Central memory CD8-positive, alpha-beta T cell (primary cell): ENCODE measurements at places on chromosomes 12 and 14.
A peak's percentile ranks its signal among the peaks of the same experiment; 100 is the strongest.

- no peak overlapping the region for H3K27ac ChIP-seq
- peaks cover 26% of the 10 kb centered on the region for H3K4me1 ChIP-seq
- H3K27me3 ChIP-seq = peaks cover 73% of the 10 kb centered on the region
- no peak for DNase-seq
- H3K4me3 ChIP-seq = no peak overlapping the region
- H3K36me3 ChIP-seq = peaks cover 3% of the 10 kb centered on the region
Observed at GRCh38 chr12:128973883-128974681, 120.8 kb downstream of the GLT1D1 start.

- H3K36me3 ChIP-seq = no peaks in the 10 kb centered on the region
- H3K27ac ChIP-seq = no peak overlapping the region
Observed at GRCh38 chr14:74978416-74978947, 23.1 kb upstream of the PGF start.

DNA sequence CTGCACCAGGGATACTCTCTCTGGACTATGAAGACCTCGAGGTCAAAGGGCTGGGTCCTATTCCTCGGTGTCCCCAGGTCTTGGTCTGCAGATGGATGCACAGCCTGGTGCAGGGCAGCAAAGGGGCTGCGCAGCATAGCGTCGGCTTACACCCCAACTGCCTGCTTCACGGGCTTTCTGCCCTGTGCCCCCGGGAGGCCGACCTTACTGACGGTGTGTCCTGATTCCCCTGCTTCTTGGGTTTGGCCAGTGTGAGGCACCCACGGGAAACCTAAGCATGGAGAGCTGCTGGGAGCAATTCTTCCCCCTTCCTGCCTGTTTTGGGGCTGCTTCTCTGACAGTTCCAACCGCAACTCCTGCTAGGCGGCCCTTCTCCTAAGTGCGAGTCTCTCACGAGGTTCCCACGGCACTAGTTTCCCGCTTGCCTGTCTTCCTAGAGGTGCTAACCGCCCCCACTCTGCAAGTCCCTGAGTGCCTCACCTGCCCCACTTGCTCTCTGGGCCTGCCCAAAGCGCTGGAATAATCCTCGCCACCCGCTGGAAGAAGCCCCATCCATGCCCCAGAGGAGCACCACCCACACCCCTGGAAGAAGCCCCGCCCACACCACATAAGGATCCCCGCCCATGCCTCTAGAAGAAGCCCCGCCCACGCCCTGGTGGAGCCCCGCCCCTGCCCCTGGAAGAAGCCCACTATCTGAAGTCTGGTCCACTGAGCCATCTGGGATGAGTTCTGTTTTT lies 54.0 kb downstream of the PRIMA1 start:
- no peaks in the 10 kb centered on the region for H3K36me3 ChIP-seq
- no peak overlapping the region for H3K4me3 ChIP-seq

DNA sequence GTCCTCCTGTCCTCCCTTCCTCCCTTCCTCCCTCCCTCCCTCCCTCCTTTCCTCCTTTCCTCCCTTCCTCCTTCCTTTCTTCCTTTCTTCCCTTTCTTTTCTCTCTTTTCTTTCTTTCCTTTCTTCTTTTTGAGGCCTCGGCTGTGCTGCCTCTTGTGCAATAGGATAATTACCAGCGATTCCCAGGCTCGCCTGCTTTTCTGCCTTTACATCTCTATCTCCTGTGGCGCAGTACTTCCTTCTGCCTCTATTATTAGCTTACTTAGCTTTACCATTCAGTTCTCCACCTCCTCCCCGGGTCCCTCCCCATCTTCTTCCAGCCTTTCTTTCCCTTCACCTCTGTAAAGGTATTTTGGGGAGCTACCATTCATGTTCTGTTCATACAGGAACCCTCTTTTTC lies 19.9 kb downstream of the ETV6 start:
- peaks cover 2% of the 10 kb centered on the region for H3K36me3 ChIP-seq
- peaks cover 61% of the 10 kb centered on the region for H3K4me1 ChIP-seq
- H3K4me3 ChIP-seq = no peak overlapping the region

- DNase-seq = no peak
- H3K27me3 ChIP-seq = no peaks in the 10 kb centered on the region
- no peak overlapping the region for H3K4me3 ChIP-seq
- no peaks in the 10 kb centered on the region for H3K4me1 ChIP-seq
Observed at GRCh38 chr14:83470959-83471695, 1937.5 kb upstream of the SEL1L start.

GRCh38 chr12:130711756-130712155 lies 4.3 kb downstream of the RIMBP2 start:
- H3K4me3 ChIP-seq = no peak overlapping the region
- no peaks in the 10 kb centered on the region for H3K36me3 ChIP-seq
- H3K27me3 ChIP-seq = peaks cover 67% of the 10 kb centered on the region

DNA sequence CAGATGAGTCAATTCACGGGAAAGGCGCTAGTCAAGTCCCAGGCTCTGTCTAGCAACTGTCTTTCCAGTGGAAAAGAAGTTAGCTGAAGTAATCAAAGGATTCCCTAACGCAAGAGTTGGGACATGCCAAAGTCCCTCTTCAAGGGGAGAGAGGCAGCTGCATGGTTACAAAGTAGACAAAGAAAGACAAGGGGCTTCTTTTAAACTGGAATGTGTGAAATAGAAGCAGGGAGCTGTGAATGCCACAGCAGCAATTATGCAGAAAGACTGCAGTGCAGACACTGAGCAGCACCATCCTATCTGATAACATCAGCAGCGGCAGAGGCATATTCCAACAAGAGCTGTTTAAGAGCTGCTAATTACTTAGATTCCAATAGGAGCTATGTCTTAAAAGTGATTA lies 12.5 kb upstream of the CIPC start:
- no peaks in the 10 kb centered on the region for H3K36me3 ChIP-seq
- no peak overlapping the region for H3K4me3 ChIP-seq
- no peak for DNase-seq
- H3K4me1 ChIP-seq = peaks cover 5% of the 10 kb centered on the region

GRCh38 chr12:110858848-110859247 lies 12.1 kb downstream of the CCDC63 start:
- no peak for DNase-seq
- no peak overlapping the region for H3K27ac ChIP-seq
- H3K36me3 ChIP-seq = peaks cover 2% of the 10 kb centered on the region
- peaks cover 1% of the 10 kb centered on the region for H3K27me3 ChIP-seq
- no peak overlapping the region for H3K4me3 ChIP-seq

DNA sequence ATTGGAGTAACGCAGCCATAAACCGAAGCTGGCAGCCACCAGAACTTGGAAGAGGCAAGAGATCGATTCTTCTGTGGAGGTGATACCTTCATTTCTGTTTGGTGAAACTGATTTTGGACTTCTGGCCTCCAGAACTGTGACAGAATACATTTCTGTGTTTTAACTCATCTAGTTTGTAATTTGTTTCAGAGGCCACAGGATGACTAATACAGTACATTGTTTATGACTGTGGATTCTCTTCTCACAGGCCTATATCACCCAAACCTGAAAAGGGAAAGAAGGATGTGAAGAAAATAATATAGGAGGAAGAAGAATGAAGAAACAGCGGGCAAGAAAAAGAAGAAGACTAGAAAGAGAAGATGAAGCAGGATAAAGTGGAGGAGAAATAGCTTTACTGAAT lies 263.8 kb upstream of the DIO2 start:
- no peaks in the 10 kb centered on the region for H3K4me1 ChIP-seq
- DNase-seq = no peak
- H3K36me3 ChIP-seq = peaks cover 1% of the 10 kb centered on the region
- no peak overlapping the region for H3K27ac ChIP-seq
- no peak overlapping the region for H3K4me3 ChIP-seq

GRCh38 chr12:89345376-89345775 lies 6.9 kb downstream of the DUSP6 start:
- H3K4me3 ChIP-seq = peak overlapping the region; percentile 77
- H3K36me3 ChIP-seq = peaks cover 1% of the 10 kb centered on the region
- H3K4me1 ChIP-seq = peaks cover 60% of the 10 kb centered on the region
- H3K27ac ChIP-seq = no peak overlapping the region
- no peaks in the 10 kb centered on the region for H3K27me3 ChIP-seq

- H3K27me3 ChIP-seq = no peaks in the 10 kb centered on the region
- H3K36me3 ChIP-seq = no peaks in the 10 kb centered on the region
- no peaks in the 10 kb centered on the region for H3K4me1 ChIP-seq
- no peak for DNase-seq
- H3K27ac ChIP-seq = no peak overlapping the region
- H3K4me3 ChIP-seq = no peak overlapping the region
Observed at GRCh38 chr12:84874125-84874824, 38.3 kb downstream of the SLC6A15 start.

- no peaks in the 10 kb centered on the region for H3K27me3 ChIP-seq
- H3K36me3 ChIP-seq = peaks cover 1% of the 10 kb centered on the region
- H3K27ac ChIP-seq = peak overlapping the region; percentile 22
- peaks cover 42% of the 10 kb centered on the region for H3K4me1 ChIP-seq
Observed at GRCh38 chr12:54933376-54933775, 51.2 kb downstream of the TESPA1 start.

DNA sequence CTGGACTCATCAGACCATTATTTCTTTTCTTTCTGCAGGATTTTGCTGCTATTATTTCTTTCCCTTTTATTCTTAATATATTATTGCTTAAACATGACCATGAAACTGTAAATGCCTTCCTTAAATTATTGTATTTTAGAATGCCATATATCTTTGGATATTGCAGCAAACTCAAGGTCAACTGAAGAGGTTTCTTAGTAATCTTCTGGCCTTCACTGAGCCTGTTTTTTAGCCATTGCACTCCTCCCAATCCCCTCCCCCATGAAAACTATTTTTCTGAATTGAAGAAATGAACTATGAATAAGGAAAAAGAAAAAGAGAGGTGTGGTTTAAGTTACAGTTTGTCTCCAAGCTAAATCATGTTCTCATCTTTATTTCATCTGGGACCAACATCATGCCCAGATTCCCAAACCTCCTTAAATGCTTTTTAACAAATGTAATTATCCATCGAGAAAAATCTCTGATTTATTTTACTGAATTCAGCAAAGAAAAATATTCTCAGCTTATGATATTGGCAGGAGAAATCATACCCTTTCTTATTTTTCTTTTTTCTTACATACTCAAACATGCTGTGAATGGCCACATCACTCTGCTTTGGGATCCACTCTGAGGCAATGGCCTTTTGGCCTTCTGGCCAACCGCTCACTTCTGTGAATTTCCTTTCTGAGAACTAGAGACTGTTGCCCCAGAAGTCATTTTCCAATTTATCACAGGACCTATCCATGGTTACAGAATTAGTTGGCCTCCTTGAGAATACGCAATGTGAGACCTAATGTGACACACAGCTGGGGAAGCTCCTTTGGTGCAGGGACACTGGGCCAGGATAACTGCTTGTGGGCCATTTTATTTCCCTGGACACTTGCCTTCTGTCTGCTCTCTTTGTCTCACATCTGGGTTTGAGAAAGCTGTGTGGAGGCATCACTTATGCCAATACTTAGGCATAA lies 50.9 kb downstream of the IGF1 start:
- H3K27me3 ChIP-seq = peaks cover 9% of the 10 kb centered on the region
- H3K4me1 ChIP-seq = no peaks in the 10 kb centered on the region
- no peak overlapping the region for H3K27ac ChIP-seq
- no peak overlapping the region for H3K4me3 ChIP-seq

DNA sequence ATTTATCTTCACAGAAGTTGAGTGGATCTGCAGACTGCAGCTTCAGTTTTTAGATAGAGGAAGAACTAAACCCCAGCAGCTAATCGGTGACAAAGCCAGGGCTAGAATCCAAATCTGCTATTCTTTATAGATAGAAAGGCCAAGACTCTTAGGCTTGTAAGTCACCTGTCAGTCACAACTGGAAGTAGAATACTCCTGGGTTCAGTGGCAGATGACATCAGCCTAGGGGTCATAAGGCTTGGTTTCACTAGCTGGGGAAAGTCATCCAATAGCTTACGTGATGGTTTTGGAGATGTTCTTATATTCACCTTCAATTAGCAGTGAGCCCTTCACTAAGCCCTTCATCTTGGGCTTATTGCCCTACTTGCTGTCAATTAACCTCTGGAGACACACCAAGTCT lies 93.4 kb downstream of the APAF1 start:
- H3K36me3 ChIP-seq = peaks cover 7% of the 10 kb centered on the region
- no peak overlapping the region for H3K27ac ChIP-seq

GRCh38 chr12:94126067-94126466 lies 22.3 kb upstream of the PLXNC1 start:
- H3K4me1 ChIP-seq = peaks cover 30% of the 10 kb centered on the region
- H3K36me3 ChIP-seq = no peaks in the 10 kb centered on the region
- DNase-seq = no peak
- H3K27ac ChIP-seq = no peak overlapping the region

- peaks cover 92% of the 10 kb centered on the region for H3K27me3 ChIP-seq
- H3K4me3 ChIP-seq = no peak overlapping the region
- no peak overlapping the region for H3K27ac ChIP-seq
- H3K4me1 ChIP-seq = peaks cover 25% of the 10 kb centered on the region
Observed at GRCh38 chr12:94875525-94875924, 128.0 kb downstream of the NDUFA12 start.

GRCh38 chr14:27553790-27554189 lies 956.0 kb upstream of the NOVA1 start:
- H3K4me1 ChIP-seq = no peaks in the 10 kb centered on the region
- no peak overlapping the region for H3K4me3 ChIP-seq
- no peaks in the 10 kb centered on the region for H3K36me3 ChIP-seq
- DNase-seq = no peak
- H3K27ac ChIP-seq = no peak overlapping the region
- no peaks in the 10 kb centered on the region for H3K27me3 ChIP-seq

DNA sequence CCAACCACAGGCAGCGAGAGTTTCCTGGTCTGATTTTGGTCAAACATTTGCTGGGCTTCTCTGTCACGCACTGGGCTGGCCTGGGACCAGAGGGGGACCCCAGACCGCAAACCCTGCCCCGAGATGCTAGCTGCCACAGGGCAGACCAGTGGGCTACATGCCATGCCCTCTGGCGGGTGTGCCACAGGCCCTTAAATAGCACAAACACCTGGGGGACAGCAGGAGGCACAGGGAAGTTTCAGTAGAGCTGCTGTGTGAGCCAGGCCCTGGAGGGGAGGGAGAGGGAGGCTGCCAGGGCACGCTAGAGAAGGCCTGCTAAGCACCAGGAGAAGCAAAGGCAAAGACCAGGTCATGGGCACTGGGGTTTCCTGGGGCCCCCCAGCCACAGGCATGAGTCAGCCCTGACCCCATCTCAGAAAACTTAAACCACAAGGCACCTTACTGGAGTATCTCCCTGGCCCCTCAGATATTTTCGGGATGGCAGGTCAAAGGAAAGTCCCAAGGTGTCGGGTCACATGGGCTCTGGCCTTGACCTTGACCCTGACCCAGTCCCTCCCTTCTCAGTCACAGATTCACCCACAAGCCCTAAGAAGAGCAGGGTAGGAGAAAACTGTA lies 29.2 kb downstream of the ITPK1 start:
- peaks cover 58% of the 10 kb centered on the region for H3K4me1 ChIP-seq
- DNase-seq = no peak
- no peaks in the 10 kb centered on the region for H3K27me3 ChIP-seq

DNA sequence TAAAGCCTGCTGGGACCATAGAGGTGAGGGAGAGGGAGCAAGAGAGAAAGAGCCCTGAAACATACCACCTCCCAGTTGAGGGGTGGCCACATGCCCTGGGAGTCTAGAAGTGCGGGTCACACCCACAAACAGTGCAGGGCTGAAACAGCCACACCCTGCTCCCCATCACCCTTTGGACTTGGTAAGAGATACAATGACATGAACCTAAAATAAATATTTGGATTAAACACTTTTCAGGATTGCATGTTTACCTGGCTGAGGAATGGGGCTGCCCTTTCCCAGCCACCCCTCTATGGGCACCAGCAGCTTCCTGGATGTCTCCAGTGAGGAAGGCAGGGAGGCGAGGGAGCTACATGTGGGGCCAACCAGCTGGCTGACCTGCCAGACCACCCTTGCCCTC lies 39.0 kb upstream of the TC2N start:
- H3K36me3 ChIP-seq = no peaks in the 10 kb centered on the region
- no peaks in the 10 kb centered on the region for H3K27me3 ChIP-seq
- H3K4me3 ChIP-seq = no peak overlapping the region
- DNase-seq = no peak
- H3K27ac ChIP-seq = no peak overlapping the region

GRCh38 chr12:88035907-88036289 lies 6.7 kb upstream of the C12orf50 start:
- DNase-seq = no peak
- peak overlapping the region; percentile 95 for H3K4me3 ChIP-seq
- H3K27me3 ChIP-seq = no peaks in the 10 kb centered on the region
- peak overlapping the region; percentile 92 for H3K27ac ChIP-seq
